ENCODE measurements at places on chromosomes 4 and X. TPM values are rescaled to one million over a fixed set of nuclear protein-coding genes. Genes with fewer than 3 reads are reported as not detected.

Gene RXFP1
- 28.6 TPM for total RNA-seq

Gene CFI
- 10.3 TPM for total RNA-seq

Gene ADAMTS3
- 7.9 TPM for total RNA-seq

Gene TDO2
- total RNA-seq: 0.88 TPM

Gene MAGEA1
- not detected for total RNA-seq

Gene CSAG3
- total RNA-seq: not detected

Gene IL21
- not detected for total RNA-seq

Gene RAB40AL
- 6.8 TPM for total RNA-seq

DNA sequence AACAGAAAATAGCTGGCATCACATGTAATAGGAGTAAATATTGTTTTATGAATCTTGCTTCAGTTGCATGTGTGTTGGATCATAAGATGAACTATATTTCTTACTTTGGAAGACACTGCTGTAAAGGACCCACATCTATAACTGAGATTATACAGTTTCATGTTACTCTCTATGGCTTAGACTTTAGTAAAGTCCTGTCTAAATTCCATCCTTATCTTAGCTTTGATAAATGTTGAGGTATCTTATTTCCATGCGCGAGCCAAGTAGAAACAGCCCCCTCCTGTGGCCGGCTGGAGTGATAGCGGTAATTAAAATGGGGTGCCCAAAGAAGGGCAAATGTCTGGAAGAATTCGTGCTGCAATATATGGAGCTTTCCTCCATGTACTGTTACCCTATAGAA is 43.0 kb downstream of the CCDC158 start:
- no peak for DNase-seq

DNA sequence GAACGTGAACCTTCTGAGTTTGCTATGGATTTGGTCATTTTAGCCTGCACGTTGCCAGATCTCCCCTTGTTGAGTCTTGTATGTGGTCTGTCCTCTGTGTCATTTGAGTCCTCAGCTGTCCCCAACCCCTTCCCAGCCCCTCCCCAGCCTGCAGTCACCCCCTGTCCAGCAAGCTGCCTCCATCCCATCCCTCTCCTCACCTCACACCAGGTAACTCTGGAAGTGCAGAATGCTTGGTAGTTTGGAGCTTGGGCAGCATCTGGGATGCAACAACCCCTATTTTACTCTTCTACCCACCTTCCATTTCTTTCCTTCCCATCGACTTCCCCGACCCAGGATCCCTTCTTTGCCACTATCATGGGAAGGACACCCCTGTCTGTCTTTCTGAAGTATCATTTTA is 18.4 kb downstream of the GABRQ start:
- DNase-seq: no peak

- DNase-seq: no peak
Observed at GRCh38 chr4:59920416-59920815, 1279.7 kb upstream of the ADGRL3 start.

DNA sequence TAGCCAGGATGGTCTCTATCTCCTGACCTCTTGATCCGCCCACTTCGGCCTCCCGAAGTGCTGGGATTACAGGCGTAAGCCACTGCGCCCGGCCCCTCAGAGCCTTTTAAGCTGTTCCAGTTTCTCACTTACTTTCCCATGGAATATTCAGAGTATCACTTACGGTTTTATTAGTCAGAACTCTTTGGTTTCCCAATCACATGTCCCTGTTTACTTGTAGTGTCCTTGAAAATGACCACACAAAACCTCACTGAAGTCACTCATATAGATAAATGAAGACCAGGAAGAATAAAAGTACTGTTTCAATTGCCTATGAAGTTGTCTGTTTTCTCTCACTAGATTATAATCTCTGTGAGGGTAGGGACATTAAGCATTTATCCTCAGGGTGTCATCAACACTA is 217.2 kb upstream of the HCCS start:
- DNase-seq: no peak

GRCh38 chr4:102569200-102569599 is 68.0 kb downstream of the NFKB1 start:
- no peak for DNase-seq

- DNase-seq: no peak
Observed at GRCh38 chr4:104966349-104967033, 180.2 kb upstream of the TET2 start.

DNA sequence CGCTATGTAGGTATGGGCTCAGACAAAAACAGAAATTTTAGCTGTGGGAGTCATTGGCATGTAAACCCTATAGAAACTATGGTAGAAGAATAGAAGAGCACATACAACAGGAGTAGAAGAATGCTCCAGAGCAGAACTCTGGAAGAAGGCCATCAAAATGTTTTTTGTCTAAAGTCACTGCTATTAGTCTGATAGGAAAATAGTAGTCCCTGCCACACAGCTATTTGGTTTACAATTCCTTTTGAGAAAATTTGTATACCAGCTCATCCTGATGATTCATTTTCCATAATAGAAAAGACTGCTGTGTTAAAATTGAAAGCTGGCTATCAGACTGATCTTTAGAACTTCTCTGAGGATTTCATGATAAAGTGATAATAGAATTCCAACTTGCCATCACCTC is 32.8 kb upstream of the ADAD1 start:
- DNase-seq: no peak

GRCh38 chr4:176002007-176002613 is 63.5 kb upstream of the WDR17 start:
- DNase-seq: no peak

DNA sequence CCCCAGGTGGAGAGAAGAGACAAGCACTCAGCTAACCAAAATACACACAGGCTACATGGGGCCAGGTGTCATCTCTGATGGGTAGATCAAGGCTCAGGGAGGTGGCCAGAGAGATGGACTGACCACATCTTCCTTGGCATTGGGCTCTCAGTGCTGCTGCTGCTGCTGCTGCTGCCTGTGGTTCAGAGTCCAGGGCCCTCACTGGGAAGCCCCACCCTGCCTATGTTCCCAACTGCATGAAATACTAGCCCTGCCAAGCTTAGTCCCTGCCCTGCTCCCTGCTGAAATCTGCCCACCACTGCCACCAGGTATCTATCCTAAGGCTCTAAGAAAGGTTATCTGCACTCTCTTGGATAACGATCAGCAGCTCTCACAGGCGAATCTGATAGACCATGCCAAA is 118.7 kb downstream of the EFHC2 start:
- no peak for DNase-seq

- no peak for DNase-seq
Observed at GRCh38 chr4:23874536-23874901, 15.3 kb downstream of the PPARGC1A start.

Data from dorsolateral prefrontal cortex (tissue), 122 donors.